HS-5 (cell line): ENCODE measurements at places on chromosomes 3 and 15.
A peak's percentile ranks its signal among the peaks of the same experiment; 100 is the strongest.

- DNase-seq: no peak
Measured at GRCh38 chr15:64617727-64618126, 157.3 kb downstream of the ZNF609 start.

- DNase-seq: no peak
Measured at GRCh38 chr3:119619094-119619493, 21.4 kb downstream of the PLA1A start.

- DNase-seq: peak; percentile 32
Measured at GRCh38 chr3:38662544-38662943, 13.1 kb upstream of the SCN5A start.

DNA sequence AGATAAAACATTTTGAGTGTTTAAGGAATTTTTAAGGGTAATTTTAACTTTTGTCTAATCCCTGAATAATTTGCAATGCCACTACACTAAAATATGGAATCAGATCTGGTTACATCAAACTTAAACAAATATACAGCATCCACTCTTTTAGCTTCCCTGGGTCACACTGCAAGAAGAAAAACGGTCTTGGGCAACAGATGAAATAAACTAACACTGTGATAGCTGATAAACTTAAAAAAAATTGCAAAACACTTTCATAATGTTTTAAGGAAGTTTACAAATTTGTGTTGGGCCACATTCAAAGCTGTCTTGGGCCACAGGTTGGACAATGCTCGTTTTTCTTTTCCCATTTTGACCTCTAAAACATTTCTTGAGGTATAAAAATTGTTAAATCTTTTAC is 34.3 kb downstream of the CCDC66 start:
- no peak for DNase-seq

GRCh38 chr3:8931342-8931741 is 31.9 kb downstream of the RAD18 start:
- no peak for DNase-seq

GRCh38 chr3:64903006-64903405 is 215.2 kb upstream of the ADAMTS9 start:
- no peak for DNase-seq

DNA sequence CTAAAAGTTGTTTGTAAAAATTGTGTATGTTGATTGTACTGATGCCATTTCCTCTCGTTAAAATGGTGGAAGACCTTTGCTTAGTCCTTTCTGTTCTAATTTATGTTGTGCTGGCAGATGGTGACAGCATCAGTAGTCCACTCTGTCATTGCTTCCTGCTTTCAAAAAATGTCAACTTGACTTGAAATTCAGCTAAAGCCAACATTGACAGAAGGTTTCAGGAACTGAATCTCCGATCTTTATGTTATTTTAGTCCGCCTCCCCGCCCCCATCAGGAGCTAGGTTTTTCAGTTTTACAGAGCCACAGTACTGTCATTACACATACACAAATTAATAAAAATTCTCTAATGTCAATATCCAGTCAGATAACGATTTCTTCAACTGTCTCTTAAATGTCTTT is 1.5 kb downstream of the CEP63 start:
- DNase-seq: no peak

- DNase-seq: no peak
Measured at GRCh38 chr3:186633481-186633880, 6.7 kb upstream of the FETUB start.

DNA sequence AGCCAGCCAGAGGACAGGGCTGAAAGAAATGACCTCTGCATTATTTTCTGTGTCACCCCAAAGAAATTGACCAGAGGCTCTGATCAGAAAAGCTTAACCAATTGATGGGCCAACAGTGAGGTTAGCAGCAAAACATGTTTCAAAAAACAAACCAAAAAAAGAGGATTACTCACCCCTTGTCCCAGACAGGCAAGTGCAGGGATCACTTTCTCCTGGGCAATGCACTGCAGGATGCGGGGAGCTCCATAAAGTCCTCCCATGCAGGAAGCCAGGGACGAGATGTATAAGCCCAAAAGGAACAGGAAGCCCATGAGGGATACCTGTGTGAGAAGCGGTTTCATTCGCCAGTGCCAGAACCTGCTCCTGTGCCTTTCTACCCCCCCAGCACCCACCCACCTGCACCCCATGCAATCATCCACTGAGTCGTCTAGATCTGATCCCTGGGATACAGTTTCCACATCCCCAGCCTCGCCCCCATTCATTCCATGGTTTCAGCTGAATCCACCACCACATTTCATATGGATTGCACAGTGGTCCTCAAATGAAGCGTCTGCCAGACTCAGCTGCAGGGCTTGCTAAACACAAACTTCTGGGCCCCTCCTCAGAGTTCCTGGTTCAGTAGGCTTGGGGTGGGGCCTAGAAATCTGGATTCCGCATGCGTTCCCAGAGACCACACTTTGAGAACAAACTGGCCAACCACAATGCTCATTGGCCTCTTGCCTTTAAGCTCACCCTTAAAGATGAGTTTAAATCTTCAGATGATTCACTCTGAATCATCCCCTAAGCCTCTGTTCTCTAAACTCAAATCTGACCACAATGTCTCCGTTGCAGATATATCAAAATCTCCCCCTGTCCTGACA is 54.4 kb upstream of the HEG1 start:
- peak; percentile 83 for DNase-seq

DNA sequence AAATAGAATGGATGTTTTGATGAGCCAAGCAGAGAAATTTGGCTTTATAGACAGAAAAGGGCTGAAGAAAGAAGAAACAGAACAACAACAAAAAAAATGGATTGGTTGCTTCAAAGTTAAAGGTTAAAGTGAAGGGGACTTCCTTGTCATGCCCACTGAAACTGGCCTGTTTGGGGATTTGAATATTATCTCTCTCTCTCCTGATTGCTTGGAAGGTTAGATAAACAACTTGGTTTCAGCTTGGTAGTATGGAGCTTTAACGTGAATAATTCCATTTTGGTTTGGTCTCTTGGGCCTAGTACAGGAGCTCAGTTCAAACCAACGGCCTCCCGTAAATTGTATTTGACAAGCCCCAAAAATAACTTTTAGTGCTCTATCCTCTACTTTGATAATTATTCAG is 70.8 kb upstream of the MBNL1 start:
- DNase-seq: no peak

DNA sequence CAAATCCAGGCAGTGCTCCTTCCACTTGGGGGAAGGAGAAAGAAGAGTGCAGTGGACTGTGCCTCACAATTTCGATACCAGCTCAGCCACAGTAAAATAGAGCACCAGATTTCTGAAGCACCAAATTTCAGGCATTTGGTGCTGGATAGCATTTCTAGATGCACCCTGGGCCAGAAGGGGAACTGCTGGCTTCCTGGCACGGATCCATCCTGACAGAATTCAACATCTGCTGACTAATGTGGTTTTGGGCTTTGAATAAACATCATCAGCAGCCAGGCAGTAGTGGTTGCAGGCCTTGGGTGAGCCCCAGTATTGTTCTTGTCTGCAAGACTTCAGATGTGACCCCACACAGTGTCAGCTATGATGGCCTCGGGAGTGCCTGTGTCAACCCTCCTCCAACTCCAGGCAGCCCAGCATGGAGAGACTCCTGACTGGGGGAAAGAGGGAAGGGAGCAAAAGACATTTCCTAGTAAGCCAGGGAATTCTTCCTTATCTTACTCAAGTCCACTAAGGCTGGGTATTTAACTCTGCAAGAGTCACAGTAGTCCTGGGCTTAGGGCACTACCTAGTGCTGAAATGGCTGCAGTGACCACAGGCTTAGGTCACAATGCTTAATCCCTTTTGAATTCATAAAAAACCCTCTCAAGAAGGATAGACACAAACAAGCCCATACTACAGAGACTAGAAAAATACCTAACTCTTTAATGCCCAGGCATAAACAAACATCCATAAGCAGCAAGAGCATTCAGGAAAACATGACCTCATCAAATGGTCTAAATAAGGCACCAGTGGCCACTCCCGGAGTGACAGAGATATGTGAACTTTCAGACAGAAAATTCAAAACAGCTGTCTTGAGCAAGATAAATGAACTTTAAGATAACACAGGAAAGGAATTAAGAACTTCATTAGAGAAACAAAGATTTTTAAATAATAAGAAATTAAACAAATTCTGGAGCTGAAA is 74.7 kb downstream of the SPATA16 start:
- DNase-seq: peak; percentile 41

DNA sequence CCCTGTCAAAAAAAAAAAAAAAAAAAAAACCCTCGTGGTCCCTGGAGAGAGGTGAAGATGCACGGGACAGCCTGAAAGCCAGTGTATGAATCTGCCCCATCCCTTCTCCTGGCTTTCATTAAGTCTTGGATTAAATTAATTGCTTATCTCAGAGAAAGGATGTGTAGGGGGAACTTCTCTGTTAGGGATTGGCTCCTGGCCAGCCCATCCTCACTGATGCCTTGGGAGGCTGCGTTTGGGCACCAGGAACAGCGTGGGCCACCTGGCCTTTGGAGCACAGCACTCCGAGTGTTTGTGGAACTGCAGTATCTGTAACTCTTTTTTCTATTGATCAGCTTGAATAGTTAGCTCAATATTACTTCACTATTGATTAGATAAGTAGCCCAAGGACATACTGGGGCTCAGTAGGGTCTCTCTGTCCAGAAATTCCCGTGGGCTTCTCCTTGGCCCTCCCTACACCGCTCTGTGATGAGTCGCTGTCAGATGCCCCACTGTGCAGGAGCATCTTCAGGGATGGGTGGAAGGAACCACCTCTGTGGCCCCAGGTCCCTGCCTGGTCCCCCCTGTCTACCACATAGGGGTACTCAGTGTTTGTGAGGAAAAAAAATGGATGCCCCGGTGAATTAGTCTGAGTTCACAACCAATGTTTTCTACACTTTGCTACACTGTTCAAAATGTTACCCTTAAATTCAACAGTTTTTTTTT is 2.0 kb downstream of the PXYLP1 start:
- no peak for DNase-seq

DNA sequence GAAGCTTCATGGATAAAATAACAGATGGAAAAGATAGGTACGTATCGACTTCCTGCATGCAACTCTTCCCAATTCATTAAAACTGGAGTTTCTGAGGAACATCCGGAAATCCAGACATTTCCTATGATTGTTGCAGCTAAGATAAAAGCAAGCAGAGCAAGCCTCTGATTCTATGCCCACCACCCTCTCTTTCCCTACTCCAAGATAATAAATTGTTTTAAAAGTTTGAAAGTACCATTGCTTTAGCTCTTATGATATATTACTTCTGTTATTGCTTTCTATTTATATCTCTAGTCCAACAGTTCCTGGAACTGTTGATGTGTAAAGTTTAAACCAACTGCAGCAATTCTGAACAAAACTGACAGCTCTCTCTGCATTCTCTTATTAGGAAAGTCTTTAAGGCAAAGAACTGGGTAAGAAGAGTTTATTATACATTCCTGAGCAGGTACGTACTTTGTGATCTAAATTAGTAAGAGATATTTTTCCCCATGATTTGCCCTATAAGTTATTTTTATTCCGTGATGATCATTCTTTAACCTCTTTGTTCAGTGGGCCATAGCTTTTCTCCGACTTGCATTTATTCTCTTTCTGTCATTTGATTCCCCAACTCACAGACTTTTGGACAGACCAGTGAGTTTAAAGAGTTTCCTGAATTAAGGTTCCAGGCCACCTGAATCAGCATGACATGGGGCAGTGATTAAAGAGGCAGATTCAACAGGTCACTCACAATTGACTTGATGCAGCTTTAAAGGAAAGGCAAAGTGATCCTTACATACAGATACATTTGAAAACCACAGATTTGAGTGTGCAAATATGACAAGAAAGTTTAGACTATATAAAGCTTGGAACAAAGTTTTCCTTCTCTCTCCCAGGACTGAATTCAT is 94.2 kb upstream of the THRB start:
- DNase-seq: no peak

GRCh38 chr15:46231786-46232185 is 597.0 kb downstream of the SQOR start:
- DNase-seq: no peak

GRCh38 chr15:85314146-85314545 is 66.3 kb upstream of the AKAP13 start:
- no peak for DNase-seq

DNA sequence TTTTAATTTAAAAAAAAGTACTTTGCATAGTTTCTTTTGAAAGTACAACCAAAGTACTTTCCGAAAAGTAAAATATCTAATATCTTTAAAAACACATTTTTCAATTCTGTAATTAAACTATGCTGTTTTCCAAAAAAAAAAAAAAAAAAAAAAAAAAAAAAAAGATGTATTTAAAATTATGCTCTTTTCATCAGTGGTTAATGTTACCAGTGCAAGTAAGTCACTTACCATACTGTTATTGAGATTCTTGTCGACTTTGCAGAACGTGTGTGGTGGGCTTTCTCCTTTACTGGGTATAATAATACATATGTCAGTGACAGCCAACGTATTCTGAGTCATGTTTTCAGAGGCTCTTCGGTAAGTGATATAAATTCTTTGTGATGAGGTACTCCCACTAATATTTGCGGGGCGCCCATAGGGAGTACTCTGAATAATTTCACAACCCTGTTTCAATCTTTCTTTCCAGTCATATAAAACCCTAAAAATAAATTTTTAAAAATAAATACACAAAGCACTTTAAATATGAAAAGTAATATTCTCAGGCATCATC is 39.9 kb downstream of the DENND4A start:
- no peak for DNase-seq

GRCh38 chr15:59251001-59251845 is 44.6 kb downstream of the LDHAL6B start:
- DNase-seq: no peak

DNA sequence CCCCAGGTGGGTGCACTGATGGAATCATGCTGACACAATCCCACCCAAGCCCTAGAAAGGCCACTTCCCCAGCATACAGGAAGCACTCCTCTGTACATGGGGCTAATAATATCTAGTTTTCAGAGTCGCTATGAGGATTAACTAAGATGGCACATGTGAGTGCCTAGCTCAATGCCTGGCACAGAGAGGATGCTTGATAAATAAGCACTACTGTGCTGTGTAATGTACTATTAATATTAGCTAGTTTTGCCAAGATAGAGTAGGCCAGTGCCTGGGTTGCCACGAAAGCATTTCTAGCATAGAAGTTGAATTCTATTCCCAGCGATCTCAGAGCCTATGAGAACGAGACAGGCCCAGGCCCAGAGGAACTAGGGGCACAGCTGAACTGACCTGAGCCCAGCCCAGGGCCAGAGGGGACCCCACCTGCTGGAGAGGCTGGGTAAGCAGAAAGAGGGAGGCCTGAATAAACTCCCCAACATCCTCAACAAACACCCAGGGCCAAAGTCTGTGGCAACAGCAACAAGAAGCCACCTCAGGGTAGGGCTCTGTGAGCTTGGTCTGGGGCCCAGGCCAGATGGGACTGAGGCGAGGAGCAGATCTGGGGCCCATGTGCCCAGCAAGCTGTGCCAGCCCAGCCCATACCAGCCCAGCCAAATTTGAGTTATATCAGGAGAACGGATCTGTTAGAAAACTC is 7.6 kb upstream of the SEMA7A start:
- no peak for DNase-seq

GRCh38 chr3:126083511-126083912 is 412 bp downstream of the SLC41A3 start:
- no peak for DNase-seq
